CD4-positive, alpha-beta T cell treated with Interferon gamma for 1 hour (primary cell): ENCODE measurements at places on chromosomes 12 and 14.

DNA sequence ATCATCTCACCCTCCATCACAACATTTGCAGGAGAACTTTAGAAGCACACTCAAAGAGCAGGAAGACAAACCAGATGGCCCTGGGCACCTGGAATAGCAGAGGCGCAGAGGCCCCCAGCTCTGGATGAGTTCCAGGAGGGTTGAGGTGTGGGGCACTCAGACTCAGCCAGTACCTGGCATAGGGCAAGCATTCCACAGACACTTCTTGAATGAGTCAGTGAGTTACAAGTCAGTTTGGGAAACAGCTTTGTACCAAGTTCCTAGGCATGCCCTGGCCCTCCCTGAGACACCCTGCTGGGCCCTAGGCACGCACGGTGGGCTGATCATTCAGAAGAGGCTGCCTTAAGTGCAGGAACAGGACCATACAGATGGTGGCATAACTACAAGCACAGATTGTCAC lies 54.3 kb downstream of the MAP3K9 start:
- no peak for DNase-seq

- no peak for DNase-seq
Observed at GRCh38 chr12:75591628-75592027, 80.2 kb upstream of the KRR1 start.

DNA sequence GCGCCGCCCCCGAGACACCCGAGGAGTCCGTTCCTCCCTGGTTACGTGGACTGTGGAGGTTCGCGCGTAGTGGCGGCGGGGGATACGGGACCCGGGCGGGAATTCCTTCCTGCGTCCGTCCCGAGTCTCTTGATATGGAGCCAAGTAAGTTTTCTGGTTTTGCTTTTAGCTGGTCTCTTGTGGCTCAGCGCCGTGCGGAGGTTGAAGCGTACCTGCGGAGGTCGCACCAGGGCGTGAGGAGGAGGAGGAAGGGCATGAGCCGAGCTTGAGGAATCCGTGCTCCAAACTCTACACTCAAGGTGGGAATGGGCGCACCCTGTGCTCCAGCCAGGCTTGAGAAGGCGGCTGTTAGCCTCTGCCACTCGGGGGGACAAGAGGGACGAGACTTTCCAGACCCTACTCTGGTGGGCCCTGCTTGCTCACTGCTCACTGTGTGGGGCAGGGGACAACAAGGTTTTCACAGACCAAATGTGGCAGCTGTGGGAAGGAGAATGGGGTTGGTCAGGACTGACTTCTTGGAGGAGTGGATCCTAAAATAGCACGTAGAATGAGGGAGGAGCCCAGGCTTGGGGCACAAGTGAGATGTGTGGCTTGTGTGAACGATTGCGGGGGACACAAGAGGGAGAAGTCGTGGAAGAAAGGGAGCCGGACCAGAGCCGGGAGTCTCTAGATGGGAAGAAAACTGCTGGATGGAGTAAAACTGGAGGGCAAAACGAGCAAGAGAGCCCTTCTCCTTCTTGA lies 577 bp downstream of the ATG101 start:
- DNase-seq = no peak

DNA sequence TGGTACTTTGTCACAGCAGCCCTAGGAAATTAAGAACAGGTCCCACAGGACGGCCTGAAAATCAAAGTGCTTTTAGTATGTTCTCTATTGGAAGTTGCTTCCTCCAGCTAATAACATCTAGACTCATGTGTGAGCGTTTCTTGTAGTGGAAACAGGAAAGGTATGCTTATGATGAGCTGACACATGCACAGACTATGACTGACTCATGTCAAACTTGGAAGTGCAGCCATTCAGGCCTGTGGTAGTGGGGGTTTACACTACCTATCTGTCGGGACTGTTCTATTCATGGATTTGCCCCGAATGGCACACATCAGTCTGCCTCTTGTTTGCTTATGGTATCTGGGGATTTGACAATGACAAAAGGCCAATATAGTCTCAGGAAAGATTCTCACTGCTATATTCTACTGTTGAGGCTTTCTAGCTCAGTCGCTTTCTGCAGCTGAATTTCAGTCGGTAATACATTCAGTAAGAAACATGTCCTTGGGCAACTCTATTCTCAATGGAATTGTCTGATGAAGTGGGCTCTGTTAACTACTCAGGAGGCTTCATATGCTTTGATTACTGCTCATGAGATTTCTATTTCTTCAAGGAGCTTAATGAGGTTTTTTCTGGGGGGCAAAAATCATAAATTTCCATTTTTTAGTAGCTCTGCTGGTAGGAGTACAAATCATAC lies 270.3 kb upstream of the DAAM1 start:
- no peak for DNase-seq

DNA sequence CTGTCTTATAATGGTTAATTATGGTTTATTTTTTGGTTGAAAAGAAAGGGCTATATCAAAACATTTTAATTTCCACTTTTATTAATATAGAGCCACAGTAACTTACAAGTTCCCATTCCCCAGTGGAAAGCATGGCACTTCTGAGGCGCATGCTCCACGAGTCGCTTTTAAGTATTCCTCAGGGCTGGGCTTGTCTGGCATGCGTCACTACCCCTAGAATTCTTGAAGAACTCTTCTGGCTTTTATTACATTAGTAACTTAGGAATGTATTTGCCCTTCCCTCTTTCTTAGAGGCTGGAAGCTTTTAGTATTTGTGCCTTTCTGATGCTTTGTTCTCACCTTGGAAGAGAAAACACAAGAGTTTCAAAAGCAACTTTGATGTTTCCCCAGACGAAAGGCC lies 81.1 kb downstream of the ESR2 start:
- no peak for DNase-seq

- no peak for DNase-seq
Observed at GRCh38 chr12:21879312-21879711, 61.9 kb downstream of the ABCC9 start.

GRCh38 chr14:55366271-55366670 lies 45.4 kb downstream of the ATG14 start:
- DNase-seq = no peak

GRCh38 chr14:75424496-75424895 lies 3.3 kb upstream of the JDP2 start:
- no peak for DNase-seq

DNA sequence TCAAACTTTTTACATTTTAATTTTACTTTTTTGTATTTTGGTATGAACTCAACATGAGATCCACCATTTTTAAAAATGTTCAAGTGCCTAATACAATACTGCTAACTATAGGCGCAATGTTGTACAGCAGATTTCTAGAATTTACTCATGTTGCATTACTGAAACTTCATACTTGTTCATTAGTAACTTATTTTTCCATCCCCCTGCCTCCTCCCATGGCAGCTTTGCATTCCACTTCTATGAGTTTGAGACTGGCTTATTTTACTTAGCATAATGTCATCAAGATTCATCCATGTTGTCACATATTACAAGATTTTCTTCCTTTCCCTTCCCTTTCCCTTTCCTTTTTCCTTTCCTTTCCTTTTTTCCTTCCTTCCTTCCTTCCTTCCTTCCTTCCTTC lies 825.9 kb downstream of the SLC16A7 start:
- DNase-seq = no peak

- DNase-seq = no peak
Observed at GRCh38 chr14:97491697-97492096, 694.5 kb downstream of the VRK1 start.

DNA sequence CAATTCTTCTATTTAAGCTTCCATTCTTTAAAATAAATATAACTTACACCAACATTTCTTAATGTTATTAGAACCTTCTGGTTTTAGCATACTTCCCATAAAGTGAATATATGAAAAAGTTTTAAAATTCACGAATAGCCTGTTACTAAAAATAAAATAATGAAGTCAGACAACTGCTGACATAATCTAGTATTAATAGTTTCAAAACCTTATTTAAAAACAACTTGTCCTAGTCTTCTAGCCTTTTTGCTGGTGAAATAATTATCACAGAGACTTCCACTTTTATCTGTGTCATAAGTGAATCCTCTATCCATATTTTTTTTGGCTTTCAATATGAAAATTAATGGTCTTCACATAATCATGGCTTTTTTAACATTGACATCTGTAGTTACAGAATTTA lies 93.8 kb upstream of the MON2 start:
- DNase-seq = no peak

- no peak for DNase-seq
Observed at GRCh38 chr12:46459111-46459510, 86.5 kb upstream of the SLC38A2 start.

GRCh38 chr12:18224745-18225144 lies 36.6 kb upstream of the PIK3C2G start:
- no peak for DNase-seq

DNA sequence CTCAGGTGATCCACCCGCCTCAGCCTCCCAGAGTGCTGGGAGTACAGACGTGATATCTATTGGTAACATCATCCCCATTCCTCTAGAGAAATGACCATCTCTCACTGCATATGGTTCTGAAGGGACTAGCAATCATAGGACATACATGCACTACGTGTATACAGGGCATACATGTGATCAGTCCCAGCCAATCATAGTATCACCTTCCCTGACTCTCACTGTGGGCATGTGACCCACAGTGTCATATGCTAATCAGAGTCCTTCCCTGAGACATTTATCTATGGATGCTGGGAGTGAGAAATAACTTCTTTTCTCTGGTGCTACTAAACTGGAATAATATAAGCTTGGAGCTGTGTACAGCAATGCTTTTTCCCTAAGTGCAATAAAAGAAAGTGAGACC lies 12.1 kb upstream of the FBXW8 start:
- no peak for DNase-seq

DNA sequence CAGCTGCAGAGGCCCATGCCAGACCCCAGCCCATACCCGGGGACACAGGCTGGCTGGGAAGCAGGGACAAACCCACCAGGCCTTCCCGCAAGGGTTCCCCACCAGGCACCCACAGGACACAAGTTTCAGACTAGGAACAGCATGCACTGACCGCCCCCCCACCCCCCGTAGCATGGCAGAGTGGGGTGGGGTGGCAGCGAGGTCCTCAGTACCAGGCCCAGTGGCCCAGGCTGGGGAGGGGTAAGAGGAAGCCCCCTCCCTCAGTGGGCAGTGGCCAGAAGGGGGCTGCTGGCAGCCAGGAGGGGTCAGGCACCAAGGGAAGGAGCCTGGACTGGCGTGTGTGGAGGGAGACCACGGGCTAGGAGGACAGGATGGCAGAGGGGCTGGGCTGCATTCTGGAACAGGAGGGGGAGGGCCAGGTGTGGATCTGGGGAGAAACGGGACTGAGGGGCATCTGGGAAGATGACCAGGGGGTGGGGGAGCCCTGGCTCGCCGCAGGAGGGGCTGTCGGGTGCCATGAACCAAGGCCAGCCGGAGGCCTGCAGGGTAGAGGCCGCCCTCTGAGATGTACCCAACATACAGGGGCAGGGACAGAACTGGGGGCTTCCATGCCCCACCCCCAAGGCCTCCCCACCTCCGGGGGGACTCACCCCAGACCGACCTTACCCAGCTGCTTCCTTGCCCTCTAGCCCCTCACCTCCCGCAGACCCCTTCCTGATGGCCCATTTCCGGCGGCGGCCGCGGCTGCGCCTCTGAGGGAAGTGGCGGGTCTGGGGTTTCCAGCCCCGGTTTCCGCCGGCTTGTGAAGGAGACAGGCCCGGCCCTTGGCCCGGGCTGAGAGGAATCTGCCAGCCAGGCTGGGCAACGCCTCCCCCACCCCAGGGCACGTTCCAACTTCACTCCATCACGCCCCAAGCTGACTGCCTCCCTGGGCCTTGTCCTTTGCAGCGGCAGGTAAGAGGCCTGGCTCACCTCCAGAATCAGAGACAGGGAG lies 5.6 kb upstream of the JAG2 start:
- peak; percentile 63 for DNase-seq

- DNase-seq = no peak
Observed at GRCh38 chr14:22174412-22175277, 414.4 kb downstream of the DAD1 start.

DNA sequence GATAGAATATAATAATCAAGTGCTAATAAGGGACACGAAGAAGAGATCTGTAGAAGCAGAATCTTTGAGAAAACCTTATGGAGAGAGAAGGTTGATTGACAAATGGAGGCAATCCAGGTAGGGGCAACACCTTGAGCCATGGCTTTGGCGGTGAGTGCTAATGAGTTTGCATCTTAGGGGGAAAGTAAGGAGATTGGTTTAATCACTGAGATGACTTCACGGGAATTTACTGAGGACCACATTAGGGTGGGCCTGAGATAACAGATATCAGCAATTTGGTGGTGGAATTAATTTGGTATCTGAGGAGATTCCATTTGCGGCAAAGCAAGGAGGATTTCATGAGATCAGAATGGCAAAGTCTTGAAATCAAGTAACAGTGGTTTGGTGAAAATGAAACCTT lies 1.8 kb upstream of the LARP4 start:
- DNase-seq = no peak

GRCh38 chr12:65170209-65170881 lies 962 bp downstream of the LEMD3 start:
- peak; percentile 71 for DNase-seq

- no peak for DNase-seq
Observed at GRCh38 chr14:52919971-52920370, 30.9 kb downstream of the FERMT2 start.

GRCh38 chr12:7001921-7002591 lies 16.2 kb downstream of the LPCAT3 start:
- DNase-seq = no peak

- no peak for DNase-seq
Observed at GRCh38 chr12:120925740-120926563, 21.8 kb upstream of the SPPL3 start.

- peak; percentile 52 for DNase-seq
Observed at GRCh38 chr12:108768591-108769500, 37.5 kb upstream of the CORO1C start.

- no peak for DNase-seq
Observed at GRCh38 chr14:93825235-93825553, 36.9 kb upstream of the PRIMA1 start.

GRCh38 chr12:56657416-56658379 lies 11.9 kb upstream of the ATP5F1B start:
- no peak for DNase-seq

- DNase-seq = no peak
Observed at GRCh38 chr14:71414631-71415403, 507.6 kb downstream of the PCNX1 start.

GRCh38 chr12:98220636-98221035 lies 294.8 kb upstream of the TMPO start:
- DNase-seq = no peak

GRCh38 chr14:88036422-88036821 lies 31.5 kb downstream of the GPR65 start:
- no peak for DNase-seq

GRCh38 chr12:43728117-43728516 lies 30.5 kb downstream of the PUS7L start:
- no peak for DNase-seq

DNA sequence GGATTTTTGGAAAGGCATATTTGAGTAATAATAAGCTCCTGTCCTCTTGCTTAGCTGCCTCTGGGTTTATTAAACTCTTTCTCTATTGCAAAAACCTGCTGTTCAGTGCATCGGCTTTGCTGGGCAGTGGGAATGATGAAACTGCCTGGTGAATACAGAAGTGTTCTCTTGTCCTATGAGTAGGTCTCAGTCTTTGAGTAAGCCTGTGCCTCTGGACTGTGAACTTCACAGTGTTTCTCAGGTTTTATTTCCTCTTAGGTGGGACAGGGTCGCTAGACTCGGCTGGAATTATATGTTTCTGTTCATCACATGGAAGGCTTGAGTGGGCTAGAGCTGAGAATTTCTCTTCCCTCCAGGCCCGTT lies 46.4 kb downstream of the CRADD start:
- DNase-seq = no peak

- no peak for DNase-seq
Observed at GRCh38 chr14:45249856-45250575, 3.0 kb downstream of the MIS18BP1 start.
